ENCODE measurements at places on chromosomes 6 and 20.

GRCh38 chr6:116111552-116112528, 11.2 kb downstream of the NT5DC1 start:
- DNase-seq: peak; percentile 24

DNA sequence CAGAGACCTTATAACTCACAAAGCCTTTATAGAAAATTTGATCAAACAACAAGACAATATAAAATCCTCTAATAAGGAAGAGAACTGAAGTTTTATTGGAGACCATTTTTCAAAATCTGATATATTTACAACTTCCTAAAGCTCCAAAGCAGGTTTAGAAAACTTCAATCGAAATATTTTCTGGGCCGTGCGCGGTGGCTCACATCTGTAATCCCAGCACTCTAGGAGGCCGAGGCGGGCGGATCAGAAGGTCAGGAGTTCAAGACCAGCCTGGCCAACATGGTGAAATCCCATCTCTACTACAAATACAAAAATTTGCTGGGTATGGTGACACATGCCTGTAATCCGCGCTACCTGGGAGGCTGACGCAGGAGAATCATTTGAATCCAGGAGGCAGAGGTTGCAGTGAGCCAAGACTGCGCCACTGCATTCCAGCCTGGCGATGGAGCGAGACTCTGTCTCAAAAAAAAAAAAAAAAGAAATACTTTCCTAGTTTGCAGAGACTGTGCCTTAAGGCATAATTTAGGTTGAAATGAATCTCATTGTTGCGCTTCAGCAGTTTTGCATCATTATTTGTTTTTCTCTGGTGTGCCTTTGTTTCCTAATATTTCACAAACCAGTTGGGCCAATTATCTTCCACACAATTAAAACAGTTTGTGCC, 60.6 kb upstream of the ASIP start:
- no peak for DNase-seq

DNA sequence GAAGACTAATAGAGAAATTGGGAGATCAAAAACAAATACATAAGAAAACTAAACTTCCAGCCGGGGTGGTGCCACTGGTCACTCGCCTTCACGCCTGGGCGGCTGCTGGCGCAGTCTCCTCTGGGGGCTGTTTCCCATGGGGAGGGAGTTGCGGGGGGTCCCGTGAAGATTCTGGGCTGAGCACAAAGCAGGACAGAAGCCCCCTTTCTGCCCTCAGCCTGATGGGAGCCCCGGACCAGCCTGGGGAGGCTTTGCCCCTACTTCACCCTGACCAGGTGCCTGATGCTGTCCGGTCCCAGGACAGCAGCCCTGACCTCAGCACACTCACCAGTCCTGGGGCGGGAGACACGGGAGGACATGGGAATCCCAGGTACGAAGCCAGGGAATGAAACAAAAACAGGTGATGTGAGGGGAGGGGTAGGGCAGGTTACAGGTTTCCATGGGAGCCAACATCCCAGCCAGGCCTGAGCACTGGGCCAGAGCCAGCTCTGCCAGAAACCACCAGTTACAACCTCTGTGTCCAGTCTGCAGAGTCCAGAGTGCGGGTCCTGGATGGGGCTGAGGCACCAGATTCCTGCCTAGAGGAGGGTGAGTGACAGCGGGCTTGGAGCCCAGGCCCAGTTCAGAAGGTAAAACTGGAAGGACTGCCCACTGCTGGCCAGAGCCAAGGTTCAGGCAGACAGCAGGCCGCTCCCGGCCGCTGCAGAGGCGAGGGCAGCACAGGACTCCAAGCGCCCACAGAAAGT, 326.4 kb downstream of the TAF4 start:
- DNase-seq: no peak

- DNase-seq: peak; percentile 78
Observed at GRCh38 chr20:3071610-3072529, at the start of gene OXT. Gene OXT, plus strand, starts transcription at chr20:3071620. Its CDS starts 36 bp downstream, at chr20:3071656.

GRCh38 chr6:42453654-42454427, 2.1 kb upstream of the TRERF1 start:
- no peak for DNase-seq

DNA sequence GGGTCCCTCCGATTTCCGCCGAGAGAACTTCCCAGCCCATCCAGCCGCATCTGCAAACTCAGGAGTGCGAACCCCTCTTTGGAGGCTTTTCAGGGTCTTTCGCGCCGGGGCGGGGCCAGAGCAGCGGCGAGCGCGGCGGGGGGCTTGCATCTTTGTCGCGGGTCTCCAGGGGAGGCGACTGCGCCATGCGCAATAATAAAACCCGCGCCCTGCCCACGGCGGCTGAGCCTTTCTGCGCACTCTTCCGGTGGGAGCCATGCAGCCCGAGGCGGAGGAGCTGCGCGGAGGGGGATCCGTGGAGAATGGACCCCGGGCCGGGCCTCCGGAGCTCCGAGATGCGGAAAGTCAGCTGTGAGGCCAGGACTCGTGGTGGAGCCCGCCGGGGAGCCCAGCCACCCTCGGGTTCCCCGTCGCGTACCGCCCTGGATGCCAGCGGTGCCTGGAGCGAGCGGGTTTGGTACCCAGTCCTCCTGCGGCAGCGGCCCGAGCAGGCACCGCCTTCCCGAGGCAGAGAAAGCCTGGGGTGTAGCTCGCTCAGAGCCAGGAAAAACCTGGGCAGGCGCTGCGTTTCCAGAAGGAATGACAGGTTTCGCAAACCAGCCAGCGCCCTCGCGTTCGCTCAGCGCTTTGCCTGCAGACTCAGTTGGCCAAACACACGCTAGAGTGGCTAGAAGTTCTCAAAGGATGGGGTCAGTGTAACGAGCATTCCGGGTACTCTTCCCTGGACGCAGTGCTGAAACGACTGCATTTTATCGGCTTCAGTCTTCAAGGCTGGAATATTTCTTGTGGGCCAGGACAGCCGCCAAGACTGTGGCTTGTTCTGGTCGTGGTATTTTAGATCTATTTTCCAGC, 1.2 kb downstream of the AKAP12 start:
- DNase-seq: no peak

- no peak for DNase-seq
Observed at GRCh38 chr6:162481938-162482337, 245.6 kb downstream of the PRKN start.

GRCh38 chr20:25507385-25508082, 77.8 kb downstream of the NINL start:
- no peak for DNase-seq

DNA sequence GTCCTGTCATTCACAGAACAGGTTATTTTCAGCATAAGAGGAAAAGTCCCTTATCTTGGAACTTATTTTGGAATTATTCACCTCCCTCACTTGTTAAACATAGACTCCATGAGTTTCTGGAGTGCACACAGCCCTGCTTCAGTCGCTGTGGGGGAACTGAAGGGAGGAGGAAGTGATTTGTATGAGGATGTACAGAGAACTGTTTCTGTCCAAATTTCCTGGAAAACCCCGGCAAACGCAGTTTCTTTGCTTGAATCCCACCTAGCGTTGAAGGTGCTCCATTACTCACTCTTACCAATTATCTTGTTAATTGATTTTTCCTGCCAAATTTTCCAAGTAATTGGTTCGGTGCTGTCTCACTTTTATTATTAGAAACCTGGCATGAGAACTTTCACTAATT, 78.0 kb upstream of the AGPAT4 start:
- no peak for DNase-seq

- no peak for DNase-seq
Observed at GRCh38 chr20:58973866-58974265, 7.2 kb upstream of the NELFCD start.

DNA sequence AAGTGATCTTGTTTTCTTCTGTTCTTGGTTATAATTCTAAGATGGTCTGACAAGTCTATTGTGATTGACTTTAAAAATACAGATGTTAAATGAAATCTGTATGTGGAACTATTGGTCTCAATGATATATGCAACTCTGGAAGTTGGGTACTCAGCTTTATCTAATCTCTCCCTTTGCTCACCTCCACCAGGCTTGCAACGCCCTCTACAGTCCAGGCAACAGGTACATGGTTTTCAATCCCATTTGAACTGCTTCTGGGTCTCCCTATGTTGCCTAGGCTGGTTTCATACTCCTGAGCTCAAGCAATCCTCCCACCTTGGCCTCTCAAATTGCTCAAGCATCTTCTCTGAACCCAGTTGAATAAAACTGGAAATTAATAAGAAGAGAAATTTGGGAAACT, 25.6 kb upstream of the HLA-DQB1 start:
- DNase-seq: peak; percentile 68

GRCh38 chr6:142459271-142459670, 157.5 kb downstream of the ADGRG6 start:
- DNase-seq: no peak

DNA sequence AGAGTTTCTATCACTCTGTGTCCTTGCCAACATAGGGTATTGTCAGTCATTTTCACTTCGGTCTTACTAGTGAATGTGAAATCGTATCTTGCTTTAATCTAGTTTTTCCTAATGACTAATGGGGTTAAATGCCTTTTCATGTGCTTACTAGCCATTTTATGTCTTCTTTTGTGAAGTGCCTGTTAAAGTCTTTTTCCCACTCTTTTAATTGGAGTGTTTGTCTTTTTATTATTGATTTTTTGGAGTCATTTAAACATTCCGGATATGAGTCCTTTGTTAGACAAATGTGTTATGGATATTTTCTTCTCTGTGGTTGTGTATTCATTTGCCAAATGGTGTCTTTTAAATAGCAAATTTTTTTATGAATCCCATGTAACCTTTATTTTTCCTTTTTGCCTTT, 194.6 kb downstream of the CDH26 start:
- no peak for DNase-seq

- no peak for DNase-seq
Observed at GRCh38 chr6:155883741-155884140, 428.1 kb upstream of the NOX3 start.

- DNase-seq: no peak
Observed at GRCh38 chr20:14838663-14839628, 501.5 kb upstream of the FLRT3 start.

DNA sequence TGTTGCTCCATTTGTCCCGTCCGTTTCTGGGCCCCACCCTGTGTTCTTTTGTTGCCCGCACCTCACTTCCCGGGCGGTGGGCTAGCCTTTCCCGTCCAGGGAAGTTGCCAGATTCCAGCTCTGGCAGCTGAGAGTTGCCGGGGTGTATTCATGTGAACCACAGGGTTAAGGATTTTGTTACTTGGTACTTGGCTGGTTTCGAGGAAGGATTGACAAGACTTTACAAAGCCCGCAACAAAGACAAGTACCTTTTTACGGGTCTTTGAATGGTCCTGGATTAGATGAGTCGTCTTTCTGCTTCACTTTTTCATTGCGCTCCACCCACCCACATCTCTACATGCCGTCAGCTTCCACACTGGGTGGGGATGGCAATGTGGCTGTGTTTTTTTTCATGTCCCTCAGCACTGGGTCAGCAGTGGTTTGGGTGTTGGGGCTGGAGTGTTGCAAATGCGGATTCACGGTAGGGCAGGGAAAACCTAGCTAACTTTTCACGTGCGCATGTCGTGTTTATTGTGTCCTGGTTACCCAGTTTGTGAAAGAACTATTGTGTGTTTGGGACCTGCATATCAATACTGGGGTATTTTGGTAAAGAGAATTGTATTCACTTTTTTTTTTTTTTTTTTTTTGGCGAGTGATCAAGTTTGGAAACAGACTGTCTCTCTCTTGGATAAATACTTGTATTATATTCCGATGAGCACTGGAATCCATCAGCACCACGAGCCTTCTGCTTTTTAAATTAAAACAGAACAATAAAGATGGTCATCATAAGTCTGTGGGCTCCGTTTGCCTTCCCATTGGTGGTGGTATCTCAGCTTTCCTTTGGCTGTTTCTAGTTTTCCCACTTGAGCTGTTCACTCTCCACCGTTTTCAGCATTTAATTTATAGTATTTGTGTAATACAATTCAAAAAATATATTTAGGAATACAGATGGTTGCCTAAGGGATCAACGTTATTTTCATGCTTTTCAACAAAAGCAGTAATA, 1.2 kb downstream of the DUSP22 start:
- peak; percentile 53 for DNase-seq

GRCh38 chr20:20017844-20018185, 653 bp downstream of the NAA20 start:
- DNase-seq: peak; percentile 7

DNA sequence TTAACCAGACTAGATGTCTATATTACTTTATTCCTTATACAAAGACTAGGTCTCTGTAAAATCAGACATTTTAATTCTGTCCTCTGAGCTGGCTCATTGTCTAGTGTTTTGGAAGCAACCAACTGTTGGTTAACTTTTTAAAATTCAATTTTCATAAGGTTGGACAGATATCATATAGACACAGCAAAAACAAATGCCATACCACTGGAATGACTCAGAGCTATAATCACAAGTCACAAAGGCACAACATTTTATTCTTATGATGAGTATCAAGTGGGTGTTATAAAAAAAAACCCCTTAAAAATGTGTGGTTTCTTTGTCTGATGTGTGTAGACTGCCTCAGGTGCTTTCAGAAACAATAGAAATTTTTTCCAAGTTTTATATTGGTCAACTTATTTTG, 296.2 kb upstream of the MARCKS start:
- no peak for DNase-seq

DNA sequence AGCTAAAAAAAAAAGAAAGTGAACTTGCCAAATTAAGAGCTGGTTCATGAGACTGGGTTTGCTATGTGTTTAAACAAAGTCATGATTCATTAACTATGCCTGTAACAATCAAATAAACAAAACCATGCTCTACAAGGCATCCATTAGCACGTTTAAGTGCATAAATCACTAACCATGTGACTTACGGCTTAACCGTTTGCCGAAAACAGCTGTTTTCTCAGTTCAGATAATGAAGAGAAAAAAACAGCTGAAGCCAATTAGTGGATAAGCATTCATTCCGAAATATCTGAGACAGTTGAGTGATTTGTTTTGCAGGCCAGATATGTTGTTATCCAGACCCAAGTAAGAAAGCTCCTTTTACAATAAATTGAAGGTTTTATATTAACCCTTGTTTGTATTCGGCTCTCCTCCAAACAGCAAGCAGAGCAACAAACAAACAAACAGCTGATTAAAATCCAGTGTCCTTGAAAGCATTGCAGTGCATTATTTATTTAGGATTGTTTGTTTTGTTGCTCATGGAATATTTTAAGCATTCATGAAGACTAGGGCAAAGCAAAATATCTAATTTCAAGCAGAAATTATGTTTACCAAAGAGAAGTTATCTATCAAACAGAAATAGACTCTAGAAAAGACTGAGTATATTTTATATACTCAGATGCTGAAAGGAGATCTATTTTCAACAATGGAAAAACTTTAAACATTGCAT, 343.5 kb downstream of the RFPL4B start:
- no peak for DNase-seq

- DNase-seq: no peak
Observed at GRCh38 chr6:156182356-156182755, 594.8 kb upstream of the ARID1B start.

- no peak for DNase-seq
Observed at GRCh38 chr6:16625291-16626265, 135.7 kb downstream of the ATXN1 start.

GRCh38 chr6:42693725-42694323, 28.6 kb downstream of the PRPH2 start:
- peak; percentile 0 for DNase-seq

- DNase-seq: no peak
Observed at GRCh38 chr20:20286061-20286460, 81.8 kb upstream of the INSM1 start.

- peak; percentile 60 for DNase-seq
Observed at GRCh38 chr6:163416557-163417253, 2.2 kb downstream of the QKI start.
